Stimulated activated CD4-positive, alpha-beta T cell treated with anti-CD3 and anti-CD28 coated beads, Interleukin-4, amount 100 ng/mL, for 1 hour (primary cell): ENCODE measurements at places on chromosomes 1 and 21.
A peak's percentile ranks its signal among the peaks of the same experiment; 100 is the strongest.

DNA sequence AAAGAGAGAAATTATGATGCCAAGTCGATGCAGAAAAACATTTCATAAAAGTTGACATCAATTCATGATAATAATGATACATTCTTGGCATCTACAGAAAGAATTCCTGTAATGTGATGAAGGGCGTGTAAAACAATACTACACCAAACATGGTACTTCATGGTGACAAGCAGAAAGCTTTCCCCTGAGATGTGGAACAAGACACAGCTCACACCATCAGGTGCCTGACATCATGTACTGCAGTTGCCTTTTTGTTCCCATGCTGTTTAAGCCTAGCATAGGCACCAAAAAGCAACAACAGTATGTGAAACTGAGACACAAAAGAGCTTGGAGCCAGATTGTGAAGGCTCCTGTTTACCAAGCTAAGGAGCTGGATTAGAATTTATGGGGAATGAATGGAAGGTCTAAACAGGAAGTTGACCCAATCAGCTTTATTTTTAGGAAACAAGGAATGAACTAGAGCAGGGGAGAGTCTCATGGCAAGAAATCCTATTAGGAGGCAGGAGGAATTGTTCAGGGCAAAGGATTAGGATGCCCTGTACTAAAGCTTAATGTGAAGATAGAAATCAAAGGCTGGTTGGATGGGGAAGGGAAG is 67.2 kb downstream of the SYDE2 start:
- DNase-seq = no peak

DNA sequence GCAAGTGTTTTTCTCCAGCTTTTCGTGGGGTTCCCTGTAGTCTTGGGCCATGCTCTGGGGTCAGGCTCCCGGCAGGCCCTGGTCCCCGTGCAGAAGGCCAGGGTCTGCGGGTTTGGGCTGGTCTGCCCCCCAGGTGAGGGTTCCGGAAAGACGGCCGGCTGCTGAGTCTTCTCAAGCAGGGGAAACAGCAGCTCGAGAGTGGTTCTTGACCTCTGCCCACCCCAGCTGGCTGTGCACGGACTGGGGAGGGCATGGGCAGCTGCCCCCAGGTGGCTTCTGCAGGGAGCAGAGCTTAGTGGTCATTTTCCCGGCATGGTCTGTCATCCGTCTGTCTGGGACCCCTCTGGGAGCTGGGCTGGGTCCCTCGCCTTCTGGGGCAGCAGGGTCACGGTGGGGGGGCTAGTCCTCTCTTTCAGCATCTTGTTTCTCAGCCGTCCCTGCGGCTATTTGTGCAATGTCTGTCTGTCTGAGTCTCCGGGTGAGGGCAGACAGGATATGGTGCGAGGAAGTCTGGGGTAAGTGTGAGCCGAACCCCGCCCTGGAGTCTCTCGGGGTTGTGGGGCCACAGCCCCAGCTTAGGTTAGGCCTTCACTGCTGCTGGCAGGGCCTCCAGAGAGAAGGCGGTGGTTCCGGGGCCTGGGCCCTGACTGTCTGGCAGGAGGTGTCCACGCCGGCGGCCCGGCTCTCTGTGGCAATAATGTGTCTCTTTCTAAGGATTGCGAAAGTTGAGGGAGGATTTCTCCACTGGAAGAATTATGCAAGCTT is 6.1 kb downstream of the SKI start:
- DNase-seq = peak; percentile 47

DNA sequence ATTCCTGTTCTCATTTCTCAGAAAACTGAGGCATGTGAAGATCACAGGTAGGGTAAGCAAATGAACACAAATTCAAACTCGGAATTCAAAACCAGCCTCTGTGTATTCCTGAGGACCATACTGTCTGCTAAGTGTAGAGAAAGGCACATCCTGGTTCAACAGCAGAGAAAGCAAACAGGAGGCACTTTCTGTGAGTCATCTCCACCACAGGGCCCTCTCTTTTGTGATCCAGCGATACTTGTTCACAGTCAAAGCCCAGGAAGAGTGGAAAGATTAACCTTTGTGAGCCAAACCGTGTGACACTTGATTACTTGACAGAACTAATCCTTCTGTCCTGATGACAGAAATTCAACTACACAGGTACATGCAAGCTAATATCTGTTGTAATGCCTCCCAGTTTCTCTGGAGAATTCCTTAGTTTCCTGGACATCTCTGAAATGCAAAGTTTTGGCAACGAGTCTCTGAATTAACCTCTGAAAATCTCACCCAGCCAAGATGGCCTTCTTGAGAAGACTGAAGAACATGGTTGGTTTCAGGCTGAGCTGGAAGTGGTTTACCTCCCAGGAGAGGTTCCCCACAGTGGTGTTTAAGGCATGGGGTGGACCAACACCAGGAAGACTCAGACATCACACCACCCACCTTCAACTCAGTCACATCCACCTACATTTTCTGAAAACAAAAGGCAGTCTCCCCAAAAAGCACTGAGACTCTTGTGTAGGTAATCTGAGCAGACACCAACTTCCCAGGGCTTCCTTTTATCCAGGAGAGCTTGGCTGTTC is 98.2 kb upstream of the ERG start:
- no peak for DNase-seq

GRCh38 chr1:192629612-192630011 is 6.3 kb upstream of the RGS13 start:
- DNase-seq = no peak

DNA sequence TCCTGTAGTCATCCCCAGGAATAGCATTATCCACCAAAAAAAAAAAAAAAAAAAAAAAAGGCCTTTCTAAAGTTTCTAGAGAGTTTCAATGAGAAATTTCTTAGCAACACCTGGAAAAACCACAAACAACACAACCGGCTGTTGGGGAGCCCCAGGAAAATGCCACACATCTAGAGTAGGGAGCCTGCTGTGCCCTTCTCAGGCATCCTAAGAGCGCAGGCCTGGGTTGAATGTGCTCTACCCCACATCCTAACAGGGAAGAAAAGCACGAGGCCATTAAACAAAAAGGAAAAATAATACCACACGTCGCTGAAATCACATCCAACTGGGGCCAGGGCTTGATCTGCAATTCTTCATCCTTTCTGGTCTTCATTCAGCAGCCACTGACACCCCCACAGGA is 367.5 kb downstream of the TGFB2 start:
- no peak for DNase-seq

DNA sequence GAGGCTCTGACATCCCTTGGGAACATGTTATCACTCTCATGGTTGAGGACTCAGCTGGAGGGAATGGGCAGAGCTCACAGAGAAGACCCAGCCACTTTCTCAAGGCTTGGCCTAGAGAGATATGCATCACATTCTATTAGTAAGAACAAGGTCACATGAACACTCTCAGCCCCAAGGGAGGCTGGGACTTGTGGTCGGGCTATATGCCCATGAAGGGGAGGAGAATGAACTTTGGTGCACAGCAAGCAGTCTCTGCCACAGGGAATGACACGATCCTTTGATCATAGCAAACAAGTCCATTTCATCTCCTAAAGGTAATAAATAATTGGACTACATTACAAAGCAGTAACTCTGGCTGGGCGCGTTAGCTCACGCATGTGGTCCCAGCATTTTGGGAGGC is 105.7 kb downstream of the SYF2 start:
- no peak for DNase-seq

GRCh38 chr21:44082648-44083440 is 24.4 kb upstream of the PWP2 start:
- DNase-seq = no peak

- DNase-seq = no peak
Observed at GRCh38 chr21:34185026-34185750, 111.8 kb downstream of the MRPS6 start.

DNA sequence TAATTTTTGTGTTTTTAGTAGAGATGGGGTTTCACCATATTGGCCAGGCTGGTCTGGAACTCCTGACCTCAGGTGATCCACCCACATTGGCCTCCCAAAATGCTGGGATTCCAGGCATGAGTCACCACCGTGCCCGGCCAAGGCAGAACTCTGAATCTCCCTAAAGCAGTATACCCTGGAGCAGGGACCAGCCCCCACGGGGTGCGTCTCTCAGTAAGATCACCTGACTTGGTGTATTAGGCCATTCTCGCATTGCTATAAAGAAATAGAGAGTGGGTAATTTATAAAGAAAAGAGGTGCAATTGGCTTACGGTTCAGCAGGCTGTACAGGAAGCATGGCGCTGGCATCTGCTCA is 14.2 kb downstream of the DFFB start:
- DNase-seq = no peak

DNA sequence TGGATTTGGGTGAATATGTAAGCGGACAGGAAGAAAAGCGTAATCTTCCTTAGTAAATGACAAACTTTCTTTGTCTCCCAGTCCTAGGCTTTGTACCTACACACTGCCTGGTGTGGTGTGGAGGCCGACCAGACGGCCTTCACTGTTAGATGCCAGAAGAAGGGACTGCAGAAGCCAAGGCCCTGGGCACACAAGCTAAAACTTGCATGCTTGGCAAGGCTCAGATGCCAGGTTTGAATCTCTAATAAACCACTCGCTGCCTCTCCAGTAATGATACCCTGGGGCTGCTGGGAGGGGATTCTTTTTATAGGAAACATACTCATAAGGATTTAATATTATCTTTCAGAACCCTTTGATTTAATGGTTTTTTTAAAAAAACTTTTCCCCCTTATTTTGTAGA is 263.8 kb downstream of the PTPRC start:
- DNase-seq = no peak

GRCh38 chr1:94117259-94117851 is 3.6 kb downstream of the ABCA4 start:
- DNase-seq = no peak

GRCh38 chr1:247417831-247418230 is 1.9 kb downstream of the NLRP3 start:
- DNase-seq = no peak

GRCh38 chr21:28235169-28235895 is 757.3 kb downstream of the LTN1 start:
- DNase-seq = no peak

- no peak for DNase-seq
Observed at GRCh38 chr1:229554886-229555621, 3.5 kb downstream of the ABCB10 start.

GRCh38 chr1:116667078-116667574 is 407 bp downstream of the IGSF3 start:
- DNase-seq = no peak

DNA sequence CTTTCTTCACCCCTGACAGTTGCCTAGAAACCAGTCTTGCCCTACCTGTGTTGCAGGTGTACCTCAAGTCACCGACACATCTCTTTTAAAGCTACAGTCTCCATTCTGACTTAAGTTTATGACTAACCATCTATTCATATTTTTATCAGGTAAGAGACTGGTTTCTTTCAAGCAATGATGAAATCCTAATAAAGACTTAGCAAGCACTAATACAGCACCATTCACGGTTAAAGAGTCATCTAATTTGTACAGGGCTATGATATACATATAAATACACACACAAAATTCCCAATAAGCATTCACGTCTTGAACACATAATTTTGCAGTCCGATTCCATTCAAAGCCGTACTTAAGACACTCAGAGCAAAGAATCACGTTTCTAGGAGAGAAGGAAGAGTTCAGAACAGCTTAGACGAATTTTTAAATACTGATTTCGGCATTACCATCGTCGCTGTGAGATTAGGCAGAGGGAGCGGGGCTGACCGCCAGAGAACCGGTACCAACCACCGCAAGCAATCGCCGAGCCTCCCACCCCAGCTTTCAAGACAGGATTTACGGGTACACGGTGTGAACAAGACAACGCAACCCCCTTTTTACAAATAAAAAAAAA is 943 bp downstream of the ERRFI1 start:
- DNase-seq = no peak

DNA sequence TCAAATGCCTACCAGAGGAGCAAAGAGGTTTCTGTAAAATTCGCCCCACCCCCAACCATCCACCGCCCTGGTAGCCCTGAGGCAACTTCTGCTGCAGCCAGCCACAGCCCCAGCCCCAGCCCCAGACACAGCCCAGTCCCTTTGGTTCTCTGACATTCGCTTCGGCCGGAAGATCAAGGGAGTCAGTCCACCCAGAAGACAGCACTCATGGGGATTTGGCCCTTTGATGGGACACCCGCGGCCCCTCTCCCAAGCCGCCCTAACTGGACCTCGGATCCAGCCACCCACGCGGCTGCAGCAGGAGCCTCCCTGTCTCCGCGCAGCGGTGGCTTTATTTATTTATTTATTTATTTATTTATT is 3881.0 kb downstream of the SRGAP2C start:
- DNase-seq = no peak

GRCh38 chr21:45641480-45642035 is 2.0 kb upstream of the PCBP3 start:
- DNase-seq = no peak

DNA sequence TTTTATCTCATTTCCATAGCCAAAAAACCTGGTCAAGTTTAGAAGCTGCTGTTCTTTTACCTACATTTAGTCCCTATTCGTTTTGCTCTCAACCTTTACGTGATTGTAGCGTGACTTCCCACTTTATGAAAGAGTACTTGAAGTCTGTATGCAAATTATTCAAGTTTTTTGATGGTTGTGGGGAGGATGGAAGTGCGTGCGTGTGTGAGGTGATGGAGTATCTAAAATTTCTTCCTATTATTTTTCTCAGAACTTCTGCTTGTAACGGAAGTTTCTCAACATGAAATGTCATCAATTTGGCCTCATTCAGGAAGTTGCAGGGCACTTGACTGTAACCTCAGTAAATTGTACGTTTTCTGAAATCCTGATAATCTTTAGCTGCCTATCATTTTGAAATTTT is 64.0 kb downstream of the SAMSN1 start:
- peak; percentile 20 for DNase-seq

GRCh38 chr1:40736085-40736531 is 44.6 kb downstream of the NFYC start:
- no peak for DNase-seq

- no peak for DNase-seq
Observed at GRCh38 chr1:41712695-41713094, 206.0 kb downstream of the HIVEP3 start.

GRCh38 chr1:7187112-7187493 is 401.8 kb downstream of the CAMTA1 start:
- DNase-seq = no peak

- no peak for DNase-seq
Observed at GRCh38 chr1:111253876-111254275, 26.4 kb downstream of the CHI3L2 start.

GRCh38 chr1:217605390-217605789 is 25.5 kb downstream of the GPATCH2 start:
- DNase-seq = no peak

DNA sequence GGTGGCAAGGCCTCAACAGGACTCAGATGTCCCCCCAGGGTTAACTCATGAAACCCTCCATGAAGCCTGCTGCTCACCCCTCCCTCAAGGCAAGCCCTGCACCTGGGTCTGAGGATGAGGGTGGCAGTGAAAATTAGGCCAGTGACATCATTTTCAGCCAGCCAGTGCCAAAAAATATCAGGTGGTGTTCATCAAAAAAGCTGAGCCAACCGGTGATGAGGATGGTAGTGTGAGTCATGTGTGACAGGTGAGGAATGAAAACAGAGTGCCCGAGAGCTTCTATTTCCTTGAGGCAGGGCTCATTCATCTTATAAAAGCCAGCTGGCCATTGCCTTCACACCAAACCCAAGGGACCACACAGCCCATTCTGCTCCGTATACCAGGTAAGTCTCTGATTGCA is at the start of gene SPRR1A:
SPRR1A (plus strand) TSS at position 339 of the 400 bp plus-strand sequence. CDS start 1,150 bp downstream, outside the sequence.
- DNase-seq = no peak

- DNase-seq = no peak
Observed at GRCh38 chr1:240258910-240259309, 167.2 kb downstream of the FMN2 start.

GRCh38 chr1:160743266-160743665 is 4.2 kb downstream of the SLAMF7 start:
- DNase-seq = no peak
